T47D (cell line): ENCODE measurements at places on chromosomes 16 and 17.

DNA sequence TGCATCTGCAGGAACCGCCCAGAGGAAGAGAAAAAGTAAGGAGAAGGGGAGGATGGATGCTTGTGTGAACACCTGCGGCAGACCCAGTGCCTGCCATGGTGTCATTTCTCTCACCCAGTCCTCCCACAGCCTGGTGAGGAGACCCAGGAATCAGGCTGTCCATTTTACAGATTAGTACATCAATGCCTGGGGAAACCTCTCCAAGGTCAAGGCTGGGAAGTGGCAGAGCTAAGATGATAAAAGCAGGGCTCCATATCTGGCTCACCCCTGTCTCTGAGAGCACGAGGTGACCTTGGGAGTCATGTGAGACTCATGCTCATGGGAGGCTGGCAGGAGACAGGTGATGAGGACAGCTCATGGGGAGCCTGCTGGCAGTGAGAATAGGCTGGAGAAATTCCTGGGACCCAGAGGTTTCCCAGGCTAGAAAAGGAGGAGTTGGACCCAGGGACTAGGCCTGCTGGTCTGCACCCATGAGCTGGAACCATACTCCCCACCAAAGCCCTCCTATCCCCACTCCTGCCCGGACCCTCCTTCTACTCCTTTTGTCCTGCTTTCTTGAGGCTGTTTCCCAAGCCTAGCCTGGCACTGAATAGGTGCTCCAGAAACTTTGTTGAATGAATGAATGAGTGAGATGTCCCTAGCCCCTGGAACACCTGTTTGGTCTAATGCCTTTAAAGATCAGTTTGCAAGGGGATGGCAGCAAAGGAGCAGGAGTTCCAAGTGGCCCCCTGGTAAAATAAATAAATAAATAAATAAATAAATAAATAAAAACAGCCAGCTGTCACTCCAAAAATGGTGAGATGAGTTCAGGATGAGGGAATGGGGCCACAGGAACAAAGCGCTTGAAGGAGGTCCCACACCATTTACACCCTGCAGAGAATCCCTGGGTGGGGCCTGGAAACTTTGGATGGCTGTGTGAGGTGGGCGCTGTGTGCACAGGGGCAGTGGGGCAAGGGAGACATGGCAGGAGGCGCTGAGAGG lies 1.6 kb downstream of the ZNF629 start:
- no peak for DNase-seq

- DNase-seq, result no peak
Observed at GRCh38 chr17:66441101-66441661, 138.8 kb downstream of the PRKCA start.

DNA sequence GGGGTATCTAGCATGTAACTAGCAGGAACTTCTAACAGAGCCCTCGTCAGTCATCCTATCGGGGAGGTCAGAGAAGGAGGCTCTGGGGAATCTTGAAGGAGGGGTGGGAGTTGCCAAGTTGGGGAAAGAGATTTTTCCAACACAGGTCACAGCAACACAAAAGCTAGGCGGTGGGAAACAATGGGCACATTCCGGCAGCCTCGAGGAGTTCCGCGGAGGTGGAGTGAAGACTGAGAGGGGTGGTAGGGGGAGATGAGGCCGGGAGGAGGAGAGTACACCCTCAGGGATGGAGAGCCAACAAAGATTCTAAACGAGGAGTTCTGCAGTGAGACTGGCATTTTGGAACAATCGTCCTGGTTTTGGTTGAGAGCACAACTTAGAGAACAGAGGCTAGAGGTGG lies 13.5 kb upstream of the CALB2 start:
- no peak for DNase-seq

- DNase-seq, result no peak
Observed at GRCh38 chr16:31023627-31024226, 9.6 kb upstream of the STX4 start.

DNA sequence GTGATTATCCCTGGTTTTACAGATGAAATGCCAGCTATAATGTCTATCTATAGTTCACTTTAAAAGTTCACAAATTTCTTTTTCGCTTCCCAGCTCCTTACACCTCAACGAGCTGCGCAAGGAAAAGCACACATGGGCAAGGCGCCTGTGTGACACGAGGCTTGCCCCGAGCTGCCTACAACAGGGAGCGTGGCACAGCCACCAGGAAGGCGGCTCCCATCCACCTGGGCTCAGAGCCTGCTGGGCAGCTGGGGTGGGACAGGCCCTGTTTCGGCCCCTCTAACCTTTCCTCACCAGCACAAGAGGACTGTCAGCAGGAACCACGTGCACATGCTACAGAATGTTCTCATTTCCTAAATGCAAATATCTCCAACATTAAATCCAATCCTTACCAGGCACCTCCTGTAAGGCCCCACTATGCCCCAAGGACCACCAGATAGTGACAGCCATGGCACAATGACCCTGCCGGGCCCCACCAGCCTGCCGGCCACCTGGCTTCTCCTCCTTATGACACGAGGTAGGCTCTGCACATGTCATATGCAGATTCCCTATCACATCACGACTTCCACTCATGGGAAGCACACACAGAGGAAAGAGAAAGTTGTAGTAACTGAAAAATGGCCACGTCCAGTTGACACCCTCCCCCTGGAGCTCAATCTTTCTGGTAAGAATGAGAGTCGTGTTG lies 92.1 kb downstream of the ZNF778 start:
- DNase-seq, result no peak

DNA sequence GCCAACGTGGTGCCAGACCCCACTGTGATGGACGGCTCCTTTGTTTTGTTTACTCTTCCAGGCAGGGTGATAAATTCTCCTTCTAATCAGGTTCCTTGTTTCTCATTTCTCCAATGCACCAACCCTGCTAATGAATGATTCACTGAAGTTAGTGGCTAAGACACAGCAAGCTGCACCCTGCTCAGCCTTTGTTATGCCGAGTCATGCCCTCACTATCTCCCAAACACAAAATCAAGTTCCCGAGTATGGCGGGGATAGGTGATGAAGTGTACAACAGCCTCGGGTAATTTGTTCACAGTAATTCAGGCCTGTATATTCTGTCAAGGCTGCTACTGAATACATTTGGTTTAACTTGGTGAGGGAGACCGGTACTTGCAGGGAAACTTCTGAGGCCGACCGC lies 83.8 kb upstream of the HS3ST4 start:
- DNase-seq, result no peak

DNA sequence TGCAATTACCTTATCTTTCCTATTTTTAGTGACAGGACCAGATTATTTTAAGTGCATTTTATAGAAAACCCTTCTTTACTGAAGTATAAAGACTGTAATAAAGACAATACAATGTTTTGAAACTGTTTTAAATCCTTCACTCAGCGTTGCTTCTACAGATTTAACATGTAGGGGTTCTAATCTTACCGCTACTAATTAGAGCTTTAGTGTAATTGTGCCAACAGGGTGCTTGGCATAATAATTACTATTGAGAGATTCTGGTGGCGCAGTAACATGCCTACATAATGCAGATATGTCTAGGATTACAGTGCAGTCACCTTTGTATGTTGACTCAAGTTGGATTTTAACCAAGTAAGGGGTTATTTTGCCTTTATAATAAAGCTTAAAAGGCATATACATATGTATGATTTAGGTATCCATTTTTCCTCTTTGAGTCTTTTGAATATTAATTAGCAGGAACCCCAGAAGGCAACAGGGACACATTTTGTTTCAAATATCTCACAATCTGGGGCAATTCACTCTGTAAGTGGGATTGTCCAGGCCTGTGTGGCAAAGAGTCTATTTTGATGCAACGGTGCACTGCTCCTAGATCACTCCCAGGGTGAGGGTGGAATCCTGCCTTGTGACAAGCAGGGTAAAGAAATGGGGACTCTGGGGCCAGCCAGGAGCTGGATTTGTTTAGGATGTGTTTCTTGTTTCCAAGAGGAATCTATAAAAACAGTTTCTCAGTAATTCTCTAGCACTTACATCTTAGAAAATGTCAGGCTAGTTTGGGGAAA lies 604.7 kb upstream of the SALL1 start:
- DNase-seq, result no peak
